ENCODE measurements at places on chromosomes 7 and 10. TPM values are rescaled to one million over a fixed set of nuclear protein-coding genes. Genes with fewer than 3 reads are reported as not detected.

The BRI3 gene
- total RNA-seq: 76.9 TPM

The SH2D4B gene
- total RNA-seq: 0.07 TPM

The IDI1 gene
- total RNA-seq: 84.6 TPM

The PLEKHS1 gene
- 0.09 TPM for total RNA-seq

The PPP1R17 gene
- not detected for total RNA-seq

The FAM25C gene
- not detected for total RNA-seq

The PTF1A gene
- total RNA-seq: not detected

The GPNMB gene
- total RNA-seq: 1.0 TPM

The TAS2R4 gene
- 0.56 TPM for total RNA-seq

Data from A673 (cell line).